ENCODE measurements at places on chromosomes 2 and 18.

- no peak for DNase-seq
Observed at GRCh38 chr2:77018219-77018618, 504.0 kb downstream of the LRRTM4 start.

DNA sequence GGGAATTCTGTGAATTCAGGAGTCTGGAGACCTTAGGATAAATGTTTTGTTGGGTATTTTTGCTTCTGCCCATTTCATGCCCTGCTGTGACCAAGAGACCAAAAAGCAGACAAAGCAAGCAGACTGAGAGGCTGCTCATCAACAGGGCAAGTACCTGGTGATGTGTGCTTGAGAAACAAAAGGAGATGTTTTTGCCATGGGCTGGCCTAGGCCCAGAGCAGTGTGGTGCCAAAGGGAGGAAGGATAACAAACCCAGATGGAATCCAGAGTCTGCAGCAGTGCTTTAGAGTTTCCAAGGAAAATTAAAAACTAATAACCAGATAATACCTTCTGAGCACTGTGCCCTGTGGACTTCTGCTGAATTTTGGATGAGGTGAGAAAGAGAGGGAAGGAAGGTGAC lies 538.4 kb downstream of the STK39 start:
- no peak for DNase-seq

DNA sequence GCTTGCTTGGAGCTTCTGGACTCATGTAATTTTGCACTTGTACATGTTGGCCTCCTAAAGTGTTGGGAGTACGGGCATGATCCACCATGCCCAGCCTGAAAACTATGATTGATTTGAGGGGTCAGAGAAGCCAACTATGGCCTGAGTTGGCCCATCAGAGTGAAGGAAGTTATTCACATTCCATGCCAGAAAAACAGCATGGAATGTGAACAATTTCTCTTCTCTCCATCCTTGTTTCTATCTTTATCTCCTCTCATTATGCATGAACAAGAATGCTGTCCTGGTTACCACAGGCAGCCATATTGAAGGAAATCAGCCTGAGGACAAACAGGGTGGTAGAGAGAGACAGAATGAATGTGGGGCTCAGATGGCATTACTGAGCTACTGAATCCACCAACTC lies 3.5 kb upstream of the CD226 start:
- no peak for DNase-seq

DNA sequence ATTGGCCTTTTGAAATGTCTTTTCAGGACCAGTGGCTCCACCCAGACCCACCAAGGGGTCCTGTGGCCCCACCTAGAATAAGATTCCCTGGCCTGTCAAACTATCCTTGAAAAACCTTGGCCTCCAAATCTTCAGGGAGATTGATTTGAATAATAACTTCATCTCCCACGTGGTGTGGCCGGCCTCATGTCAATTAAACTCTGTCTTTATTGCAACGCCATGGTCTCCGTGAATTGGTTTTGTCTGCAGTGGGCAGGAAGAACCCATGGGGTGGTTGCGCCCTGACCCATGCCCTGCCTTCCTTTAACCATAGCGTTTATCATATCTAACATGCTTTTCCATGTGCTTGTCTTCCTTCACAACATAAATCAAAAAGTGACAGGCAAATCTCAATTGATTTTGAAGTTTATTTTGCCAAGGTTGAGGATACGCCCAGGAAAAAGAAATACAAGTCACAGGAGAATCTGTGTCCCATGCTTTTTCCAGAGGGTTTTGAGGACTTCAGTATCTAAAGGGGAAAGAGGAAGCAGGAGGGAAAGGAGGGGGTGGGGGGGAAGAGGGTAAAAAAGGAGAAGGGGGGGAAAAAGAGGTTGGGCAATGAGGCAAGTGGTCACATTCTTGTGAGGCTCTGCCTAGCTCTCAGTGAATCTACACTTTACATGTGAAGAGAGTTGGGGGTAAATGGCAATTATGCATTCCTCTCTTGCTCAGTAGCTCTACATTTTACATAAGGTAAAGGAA lies 66.5 kb upstream of the CABLES1 start:
- no peak for DNase-seq

DNA sequence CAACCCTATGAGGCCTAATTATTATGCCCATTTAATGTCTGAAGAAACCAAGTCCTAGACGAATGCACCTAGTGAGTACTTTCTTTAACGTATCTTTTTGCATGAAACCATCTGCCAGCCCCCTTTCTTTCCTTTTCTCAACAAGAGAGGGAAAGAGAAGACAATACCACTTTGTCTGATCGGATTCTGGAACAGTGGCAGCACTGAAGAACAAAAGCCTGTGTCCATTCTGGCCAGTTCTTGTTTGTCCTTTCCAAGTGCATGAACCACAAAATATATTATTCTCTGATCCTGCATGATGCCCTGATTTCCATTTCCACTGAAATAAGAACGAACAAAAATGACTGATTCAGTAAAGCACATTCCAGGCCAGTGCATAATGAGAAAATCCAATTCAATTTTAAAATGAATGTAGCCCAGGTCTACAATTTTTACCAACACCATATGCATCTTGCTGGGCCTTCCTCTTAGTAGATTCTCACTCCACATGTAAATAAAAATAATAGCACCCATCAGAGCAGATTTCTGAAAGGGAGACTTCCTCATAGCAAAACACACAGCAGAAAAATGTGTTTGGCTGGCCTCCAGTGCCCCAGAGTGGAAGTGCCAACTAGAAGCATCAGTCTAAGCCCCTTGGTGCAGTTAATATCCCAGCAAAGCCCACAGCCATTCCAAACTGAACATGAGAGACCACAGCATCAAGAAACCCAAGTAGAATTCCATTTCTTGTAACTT lies 422.6 kb upstream of the ID2 start:
- DNase-seq: no peak

- no peak for DNase-seq
Observed at GRCh38 chr18:32437100-32437834, 33.4 kb downstream of the GAREM1 start.

- no peak for DNase-seq
Observed at GRCh38 chr2:151395509-151396374, 14.0 kb upstream of the RIF1 start.

- no peak for DNase-seq
Observed at GRCh38 chr18:41320100-41320499, 634.9 kb upstream of the PIK3C3 start.

GRCh38 chr2:114488841-114489530 lies 46.5 kb downstream of the DPP10 start:
- no peak for DNase-seq

- no peak for DNase-seq
Observed at GRCh38 chr2:207156451-207157161, 9.1 kb downstream of the KLF7 start.

GRCh38 chr2:176789751-176790150 lies 422.8 kb upstream of the HNRNPA3 start:
- DNase-seq: no peak

DNA sequence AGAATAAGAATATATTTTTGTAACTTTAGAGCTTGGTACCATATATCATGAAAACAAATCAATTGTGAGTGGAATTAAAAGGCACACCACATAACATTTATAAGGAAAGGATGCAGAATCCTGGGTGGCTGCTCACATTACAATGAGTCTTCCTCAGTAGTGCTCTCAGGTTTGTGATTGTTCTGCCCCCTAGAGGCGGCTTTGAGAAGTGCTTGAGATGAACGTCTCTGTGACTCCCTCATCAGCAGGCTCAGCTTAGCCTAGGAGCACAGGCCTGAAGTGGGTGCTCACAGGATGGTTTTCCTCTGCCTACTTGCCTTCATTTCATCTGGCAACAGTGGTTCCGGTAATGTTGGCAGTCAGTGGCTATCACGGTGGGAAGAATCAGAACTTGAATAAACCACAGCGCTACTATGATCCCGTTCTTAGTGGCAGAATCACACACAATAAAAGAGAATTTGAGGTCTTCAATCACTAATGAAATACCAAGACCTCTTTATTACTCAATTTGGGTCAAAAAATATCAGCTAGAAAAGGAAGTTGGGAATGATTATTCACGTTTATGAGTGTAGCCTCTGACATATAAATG lies 38.1 kb upstream of the B4GALT6 start:
- DNase-seq: peak; percentile 79

GRCh38 chr2:65577654-65578053 lies 145.3 kb upstream of the SPRED2 start:
- no peak for DNase-seq

DNA sequence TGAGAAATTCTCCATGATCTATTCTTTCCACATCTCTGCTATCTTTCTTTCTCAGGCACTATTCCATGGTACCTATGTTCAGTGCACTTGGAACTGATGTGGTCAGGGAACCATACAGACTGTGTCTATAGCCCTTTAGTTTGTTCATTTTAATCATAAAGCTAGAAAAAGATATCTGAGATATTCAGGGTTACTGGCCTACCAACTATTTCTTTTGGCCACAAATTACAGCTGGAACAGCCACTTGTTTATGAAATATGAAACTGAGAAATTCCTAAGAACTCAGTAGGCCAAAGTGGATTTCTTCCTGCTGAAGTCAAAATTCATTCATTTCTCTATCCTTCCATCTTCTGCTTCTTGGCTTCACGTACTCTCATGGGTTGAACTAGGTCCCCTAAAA lies 22.8 kb upstream of the LYPD1 start:
- no peak for DNase-seq

GRCh38 chr2:170013802-170014551 lies 164.0 kb upstream of the MYO3B start:
- DNase-seq: no peak

GRCh38 chr2:2264416-2264815 lies 66.7 kb downstream of the MYT1L start:
- DNase-seq: no peak

- no peak for DNase-seq
Observed at GRCh38 chr2:189641590-189641989, 19.7 kb upstream of the ASNSD1 start.

- no peak for DNase-seq
Observed at GRCh38 chr2:148826791-148827190, 48.2 kb upstream of the KIF5C start.

DNA sequence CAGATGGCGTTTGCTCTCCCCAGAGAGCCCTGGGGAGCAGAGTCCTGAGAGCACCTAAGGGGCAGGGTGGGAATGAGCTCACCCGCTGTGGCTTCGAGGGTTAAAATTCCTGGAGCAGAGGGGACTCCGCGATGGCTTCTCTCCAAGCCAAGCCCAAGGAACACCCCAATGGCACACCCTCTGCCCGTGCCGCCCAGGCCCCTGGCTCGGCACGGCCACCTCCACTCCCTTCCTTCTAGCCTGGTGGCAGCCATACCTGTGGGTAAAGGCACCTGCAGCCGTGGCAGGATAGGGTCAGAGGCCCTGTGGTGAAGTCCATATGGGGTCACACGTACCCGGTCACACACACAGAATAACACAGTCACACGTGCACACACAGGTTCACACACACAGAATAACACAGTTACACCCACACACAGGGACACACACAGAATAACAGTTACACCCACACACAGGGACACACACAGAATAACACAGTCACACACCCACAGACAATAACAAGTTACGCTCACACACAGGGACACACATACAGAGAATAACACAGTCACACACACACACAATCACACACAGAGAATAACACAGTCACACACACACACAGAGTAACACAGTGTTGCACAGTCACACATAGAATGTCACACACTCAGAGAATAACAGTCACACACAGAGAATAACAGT lies 50.5 kb downstream of the RAMP1 start:
- no peak for DNase-seq

DNA sequence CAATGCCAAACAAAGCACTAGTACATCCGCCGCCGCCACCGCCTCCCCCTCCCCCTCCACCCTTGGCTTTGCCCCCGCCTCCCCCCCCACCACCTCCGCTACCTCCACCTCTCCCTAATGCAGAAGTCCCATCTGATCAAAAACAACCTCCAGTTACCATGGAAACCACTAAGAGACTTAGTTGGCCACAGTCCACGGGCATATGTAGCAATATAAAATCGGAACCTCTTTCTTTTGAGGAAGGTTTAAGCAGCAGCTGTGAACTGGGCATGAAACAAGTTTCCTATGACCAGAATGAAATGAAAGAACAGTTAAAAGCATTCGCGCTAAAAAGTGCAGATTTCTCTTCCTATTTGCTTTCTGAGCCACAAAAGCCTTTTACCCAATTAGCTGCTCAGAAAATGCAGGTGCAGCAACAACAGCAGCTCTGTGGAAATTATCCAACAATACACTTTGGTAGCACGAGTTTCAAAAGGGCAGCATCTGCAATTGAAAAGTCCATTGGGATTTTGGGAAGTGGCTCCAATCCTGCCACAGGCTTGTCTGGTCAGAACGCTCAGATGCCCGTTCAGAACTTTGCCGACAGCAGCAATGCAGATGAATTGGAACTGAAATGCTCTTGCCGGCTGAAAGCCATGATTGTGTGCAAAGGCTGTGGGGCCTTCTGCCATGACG lies 168.0 kb downstream of the ASXL3 start:
- DNase-seq: no peak

Data from mucosa of descending colon (tissue), 3 donors.